Activated CD8-positive, alpha-beta memory T cell treated with anti-CD3 and anti-CD28 coated beads for 1 hour (primary cell): ENCODE measurements at places on chromosomes 7 and 10.

DNA sequence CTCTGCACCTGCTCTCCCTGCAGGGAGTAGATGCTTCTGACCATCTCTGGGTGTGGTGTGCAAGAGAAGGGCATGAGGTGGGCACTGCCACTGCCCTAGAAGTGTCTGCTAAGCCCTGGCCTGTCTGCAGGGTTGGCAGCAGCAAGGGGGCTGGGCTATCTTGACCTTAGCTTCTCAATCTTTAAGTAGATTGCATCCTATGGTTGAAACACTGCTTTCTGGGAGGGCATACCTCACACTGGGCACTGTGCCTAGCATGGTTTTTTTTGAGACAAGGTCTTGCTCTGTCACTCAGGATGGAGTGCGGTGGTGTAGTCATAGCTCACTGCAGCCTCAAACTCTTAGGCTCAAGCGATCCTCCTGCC lies 54.9 kb downstream of the CLIP2 start:
- DNase-seq = no peak

DNA sequence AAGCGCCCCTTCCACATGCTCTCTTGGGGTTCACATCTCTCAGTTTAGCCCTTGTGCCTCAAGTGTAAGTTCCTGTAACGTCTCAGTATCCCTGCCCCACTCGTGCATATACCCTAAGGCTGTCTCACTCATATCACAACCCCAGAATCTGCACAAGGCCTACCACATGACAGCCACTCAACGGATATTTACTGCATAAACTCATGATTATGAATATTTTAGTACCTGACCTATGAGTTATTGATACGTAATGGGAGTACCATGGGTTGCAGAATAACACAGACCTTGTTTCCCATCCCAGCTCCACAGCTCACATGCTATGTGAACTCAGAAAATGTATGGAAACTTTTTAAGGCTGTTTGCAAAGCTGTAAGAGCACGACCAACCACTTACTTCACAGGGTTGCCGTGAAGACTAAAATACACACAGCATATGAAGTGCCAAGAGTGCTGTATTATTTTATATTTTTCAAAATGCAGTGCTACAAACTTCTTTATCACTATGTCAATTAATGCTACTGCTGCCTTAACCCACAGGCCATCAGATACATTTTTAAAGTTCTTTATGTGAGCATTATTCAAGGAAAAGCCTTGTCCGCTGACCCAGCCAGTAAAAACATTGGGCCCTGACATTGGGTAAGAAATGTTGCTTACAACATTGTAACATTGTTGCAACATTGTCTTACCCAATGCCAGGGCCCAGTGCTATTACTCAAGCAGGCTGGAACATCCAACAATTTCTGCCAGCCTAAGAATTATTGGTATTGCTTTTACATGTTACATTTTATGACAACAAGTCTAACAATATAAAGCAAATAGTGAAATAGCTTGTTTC lies 97.2 kb downstream of the JAZF1 start:
- DNase-seq = no peak

DNA sequence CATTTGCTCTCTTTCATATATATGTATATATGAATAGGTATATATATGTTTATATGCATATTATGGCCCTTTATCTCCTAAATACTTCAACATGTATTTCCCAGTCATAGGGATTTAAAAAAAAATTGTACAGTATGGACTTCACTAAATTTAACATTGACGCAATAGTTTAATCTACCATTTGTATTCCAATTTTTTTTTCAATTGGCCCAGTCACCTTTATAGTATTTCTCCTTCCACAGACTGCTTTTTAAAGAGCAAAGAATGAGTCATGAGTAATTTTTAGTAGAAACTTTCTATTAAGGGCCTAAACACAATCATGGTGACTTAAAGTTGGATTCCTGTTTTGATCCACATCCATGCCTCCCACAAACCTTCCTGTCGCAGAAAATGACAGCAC lies 20.5 kb downstream of the CCSER2 start:
- DNase-seq = no peak

GRCh38 chr10:86692023-86692514 lies 23.8 kb downstream of the LDB3 start:
- no peak for DNase-seq

GRCh38 chr7:108146070-108146842 lies 16.1 kb upstream of the LAMB4 start:
- DNase-seq = no peak

DNA sequence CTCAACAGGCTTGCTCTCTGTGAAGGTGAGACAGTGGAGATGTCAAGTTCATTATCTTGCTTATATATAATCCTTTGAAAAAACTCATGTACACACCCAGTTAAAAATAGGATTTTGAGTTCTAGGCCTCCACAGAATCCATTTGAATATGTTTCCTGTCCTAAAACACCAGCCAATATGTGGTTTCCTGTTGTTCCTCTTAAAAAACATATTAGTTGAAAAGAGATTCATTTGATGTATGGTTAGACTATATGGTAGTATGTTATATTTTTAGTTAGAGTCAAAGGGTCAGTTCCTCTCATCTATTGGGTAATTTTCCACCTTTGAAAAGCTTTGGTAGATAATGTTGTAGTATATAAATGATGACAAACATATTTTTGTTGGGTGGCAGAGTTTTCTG lies 16.0 kb downstream of the PPP1R9A start:
- DNase-seq = no peak
